ENCODE measurements at places on chromosomes 7 and 10. TPM values are rescaled to one million over a fixed set of nuclear protein-coding genes. Genes with fewer than 3 reads are reported as not detected.

- DNase-seq, result no peak
Measured at GRCh38 chr7:137130751-137131158, 212.8 kb downstream of the PTN start.

DNA sequence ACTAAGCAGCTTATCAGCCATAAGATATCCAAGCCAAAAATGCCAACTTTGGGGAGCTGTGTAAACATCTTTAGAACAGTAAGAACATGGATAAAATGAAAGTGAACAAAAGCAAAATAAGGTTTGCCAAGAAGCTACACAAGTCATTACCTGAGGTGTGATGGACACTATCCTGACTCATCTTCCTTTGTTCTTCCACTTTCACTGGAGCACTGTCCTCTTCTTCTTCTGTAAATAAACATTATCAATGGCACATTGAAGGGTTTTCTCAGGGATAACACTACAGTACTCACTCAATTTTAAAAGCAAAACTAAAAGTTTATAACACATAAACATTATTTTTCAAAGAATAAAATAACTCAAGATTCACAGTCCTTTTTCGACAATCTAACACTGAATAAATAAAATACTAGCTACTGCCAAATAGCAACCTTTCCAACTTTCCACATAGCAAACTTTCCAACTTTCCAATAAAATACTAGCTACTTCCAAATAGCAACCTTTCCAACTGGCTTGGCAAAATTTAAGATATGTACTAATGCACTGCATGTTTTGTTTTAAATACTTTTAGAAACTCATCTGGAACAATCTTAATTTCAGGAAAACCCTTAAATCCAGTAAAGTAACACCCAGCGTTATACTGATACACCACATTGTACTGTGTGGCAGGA is 174.1 kb downstream of the SKAP2 start:
- no peak for DNase-seq

DNA sequence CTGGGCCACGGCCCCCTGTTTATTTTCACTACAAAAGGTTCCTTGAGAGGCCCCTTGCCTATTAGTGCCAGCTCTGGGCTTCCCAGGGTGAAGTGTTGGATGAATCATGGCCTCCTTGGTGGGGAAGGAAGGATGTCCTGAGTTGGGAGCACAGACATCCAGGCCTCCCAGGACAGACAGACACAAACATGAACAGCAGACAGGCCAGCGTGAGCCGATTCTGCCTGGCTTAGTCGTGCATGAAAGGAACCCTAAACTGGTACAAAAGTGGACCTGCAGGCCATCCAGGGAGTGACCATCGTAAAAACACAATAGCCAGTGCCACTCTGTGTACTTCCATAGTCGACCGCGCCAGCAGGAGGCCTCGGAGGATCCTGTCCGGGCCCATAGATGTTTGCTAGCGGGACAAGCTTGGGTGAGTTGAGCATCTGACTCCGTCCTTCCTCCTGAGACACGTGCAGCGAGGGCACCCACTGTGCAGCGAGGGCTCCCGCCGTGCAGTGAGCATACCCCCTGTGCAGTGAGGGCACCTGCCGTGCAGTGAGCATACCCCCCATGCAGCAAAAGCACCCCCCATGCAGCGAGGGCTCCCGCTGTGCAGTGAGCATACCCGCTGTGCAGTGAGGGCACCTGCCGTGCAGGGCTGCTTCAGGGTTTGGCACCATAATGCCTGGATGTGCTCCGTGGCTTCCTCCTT is 51.3 kb upstream of the PRKAR1B start:
- DNase-seq, result no peak

- DNase-seq, result no peak
Measured at GRCh38 chr10:131650771-131651673, 249.8 kb upstream of the PPP2R2D start.

The CTBP2 gene
- polyA plus RNA-seq, result 23.0 TPM

All from heart right ventricle (tissue), 16 donors.